Effector CD4-positive, alpha-beta T cell (primary cell): ENCODE measurements at places on chromosomes 13 and 19.
A peak's percentile ranks its signal among the peaks of the same experiment; 100 is the strongest.

GRCh38 chr19:15218501-15218900 lies 13.7 kb downstream of the EPHX3 start:
- no peak for DNase-seq

- DNase-seq, result no peak
Observed at GRCh38 chr13:106621833-106622232, 53.9 kb upstream of the ARGLU1 start.

- DNase-seq, result no peak
Observed at GRCh38 chr19:57954996-57955395, 7.5 kb upstream of the ZNF256 start.

DNA sequence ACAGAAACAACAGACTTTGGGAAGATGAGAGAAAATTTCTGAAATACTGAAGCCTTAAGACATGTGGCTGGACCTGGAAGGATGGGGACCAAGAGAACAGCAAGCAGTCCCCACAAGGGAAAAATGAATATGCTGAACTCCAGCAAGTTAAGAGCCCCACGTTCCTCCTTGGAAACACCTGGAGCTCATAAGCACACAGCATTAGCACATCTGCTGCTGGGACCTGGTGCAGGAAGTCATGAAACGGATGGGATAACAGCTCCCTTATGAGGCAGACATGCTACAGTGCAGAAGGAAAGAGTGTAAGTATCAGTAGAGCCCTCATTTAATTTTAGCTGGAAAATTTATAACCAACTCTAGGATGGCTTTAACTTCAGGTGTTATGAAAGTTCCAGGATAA lies 67.3 kb downstream of the SLC15A1 start:
- no peak for DNase-seq

- peak; percentile 12 for DNase-seq
Observed at GRCh38 chr19:29277102-29277501, 64.2 kb upstream of the UQCRFS1 start.

DNA sequence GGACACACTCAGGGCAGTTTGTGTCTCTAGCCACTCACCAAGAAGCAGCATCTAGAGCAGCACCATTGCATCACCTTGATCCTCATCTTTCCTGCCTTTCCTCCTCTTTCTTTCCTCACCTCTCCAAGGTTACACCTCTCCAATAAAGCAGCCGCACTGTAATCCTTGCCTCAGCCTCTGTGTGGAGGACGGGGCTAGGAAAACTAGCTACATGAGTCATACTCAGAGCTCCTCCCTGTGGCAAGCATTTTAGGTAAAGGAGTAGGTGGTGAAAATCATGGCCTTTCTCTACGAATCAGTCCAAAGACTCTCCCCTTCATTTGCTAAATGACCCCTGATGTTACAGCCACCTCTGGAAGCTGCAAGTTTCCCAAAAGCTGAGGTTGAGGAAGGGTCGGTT lies 108.9 kb downstream of the DNAJC15 start:
- no peak for DNase-seq

DNA sequence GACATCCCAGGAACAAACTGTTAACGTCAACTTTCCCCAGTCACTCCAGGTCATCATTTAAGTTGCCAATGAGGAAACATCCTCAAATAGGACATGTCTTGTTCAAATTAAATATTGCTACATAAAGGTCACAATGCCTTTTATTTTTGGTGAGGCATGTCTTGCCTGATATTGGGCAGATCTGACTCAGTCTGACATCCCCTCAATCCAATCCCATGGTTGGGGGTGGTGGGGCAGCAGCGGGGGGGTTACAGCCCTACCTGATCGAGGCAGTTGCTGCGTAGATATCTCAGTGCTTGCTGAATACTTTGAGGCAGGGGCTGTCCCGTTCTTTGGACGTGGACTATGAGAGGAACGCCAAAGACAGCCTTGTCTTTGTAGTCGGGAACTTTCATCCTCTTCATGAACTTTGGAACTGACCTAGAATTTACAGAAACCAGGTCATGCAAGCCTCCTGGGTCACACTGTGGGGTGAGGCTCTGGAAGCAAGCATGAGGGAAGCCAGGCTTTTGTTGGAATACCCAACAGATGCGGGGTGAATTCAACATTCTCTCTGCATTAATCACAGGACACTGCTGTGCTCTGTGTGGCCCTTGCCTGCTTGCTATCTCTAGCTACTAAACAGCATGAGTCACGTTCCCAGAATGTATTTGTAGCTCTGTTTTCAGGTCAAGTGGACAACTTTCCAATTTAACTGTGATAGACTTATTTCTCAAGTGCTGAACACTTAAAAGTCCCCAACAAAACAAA lies 109.8 kb downstream of the KL start:
- no peak for DNase-seq

GRCh38 chr19:40600570-40601133 lies 517 bp upstream of the LTBP4 start:
- DNase-seq, result no peak

- no peak for DNase-seq
Observed at GRCh38 chr19:47003611-47004465, 15.8 kb upstream of the NPAS1 start.

GRCh38 chr19:5494773-5495172 lies 39.6 kb downstream of the ZNRF4 start:
- no peak for DNase-seq

GRCh38 chr13:34078334-34078999 lies 260.5 kb downstream of the RFC3 start:
- no peak for DNase-seq

- no peak for DNase-seq
Observed at GRCh38 chr13:79709471-79709870, 228.5 kb downstream of the NDFIP2 start.

GRCh38 chr19:5991244-5991838 lies 13.4 kb upstream of the RANBP3 start:
- DNase-seq, result no peak
